ENCODE measurements at places on chromosomes 5 and 9. TPM values are rescaled to one million over a fixed set of nuclear protein-coding genes. Genes with fewer than 3 reads are reported as not detected.

FOXD4 gene
- 0.15 TPM for total RNA-seq

- H3K36me3 ChIP-seq: no peaks in the 10 kb centered on the region
- no peaks in the 10 kb centered on the region for H3K4me1 ChIP-seq
- DNase-seq: no peak
- no peak overlapping the region for H3K27ac ChIP-seq
Measured at GRCh38 chr5:27172693-27173092, 134.3 kb upstream of the CDH9 start.

DNA sequence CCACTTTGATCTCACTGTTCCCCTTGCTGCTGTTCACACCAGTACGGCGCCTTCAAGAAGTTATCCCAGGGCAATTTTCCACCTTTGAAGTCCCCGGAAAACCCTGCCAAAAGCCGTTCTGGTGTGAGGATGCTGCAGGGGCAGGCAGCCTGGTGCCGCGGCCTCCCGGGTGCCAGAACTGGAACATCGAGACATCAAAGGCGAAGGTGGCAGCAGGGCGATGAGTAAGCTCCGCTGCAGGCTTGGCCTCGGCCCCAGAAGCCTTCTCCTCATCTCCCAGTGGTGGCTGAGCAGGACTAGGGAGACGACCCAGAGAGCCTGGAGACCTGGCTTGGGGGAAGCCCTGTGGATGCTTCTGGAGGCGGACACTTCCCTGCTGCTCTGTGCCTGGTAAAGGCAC, 115.3 kb upstream of the MSX2 start:
- H3K36me3 ChIP-seq: no peaks in the 10 kb centered on the region
- no peak overlapping the region for H3K4me3 ChIP-seq
- no peaks in the 10 kb centered on the region for H3K4me1 ChIP-seq
- DNase-seq: no peak
- H3K27me3 ChIP-seq: no peaks in the 10 kb centered on the region
- H3K27ac ChIP-seq: no peak overlapping the region

- DNase-seq: no peak
- no peaks in the 10 kb centered on the region for H3K4me1 ChIP-seq
- no peaks in the 10 kb centered on the region for H3K27me3 ChIP-seq
Measured at GRCh38 chr5:76615759-76616158, 7.4 kb downstream of the F2RL2 start.

GRCh38 chr9:107190061-107190935, 92.8 kb upstream of the RAD23B start:
- DNase-seq: no peak
- H3K27ac ChIP-seq: no peak overlapping the region
- H3K4me3 ChIP-seq: no peak overlapping the region
- no peaks in the 10 kb centered on the region for H3K27me3 ChIP-seq
- no peaks in the 10 kb centered on the region for H3K36me3 ChIP-seq

DNA sequence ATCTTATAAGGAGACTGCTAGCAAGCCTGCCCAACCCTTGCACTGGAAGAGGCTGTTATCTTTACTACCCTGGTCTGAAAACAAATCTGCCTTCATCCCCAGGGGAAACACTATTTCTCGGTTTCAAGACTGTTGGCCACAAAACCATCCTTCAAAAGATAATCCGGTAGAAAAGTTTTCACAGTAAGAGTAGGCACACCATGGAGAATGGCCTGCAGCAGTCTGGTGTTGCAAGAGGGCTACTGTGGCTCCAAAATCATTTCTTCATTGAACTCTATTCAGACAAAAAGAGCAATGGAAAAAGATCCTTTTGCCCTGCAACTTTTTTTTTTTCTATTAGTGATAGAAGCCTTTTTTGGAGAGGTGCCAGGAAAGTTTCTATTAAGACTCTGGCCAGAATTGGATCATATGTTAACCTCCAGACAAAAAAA, 163.9 kb downstream of the ARHGEF28 start:
- no peak overlapping the region for H3K4me3 ChIP-seq
- DNase-seq: no peak
- H3K27me3 ChIP-seq: no peaks in the 10 kb centered on the region
- no peaks in the 10 kb centered on the region for H3K36me3 ChIP-seq

GRCh38 chr5:117686926-117687325, 1112.3 kb upstream of the SEMA6A start:
- no peaks in the 10 kb centered on the region for H3K4me1 ChIP-seq
- no peak overlapping the region for H3K4me3 ChIP-seq
- H3K27me3 ChIP-seq: no peaks in the 10 kb centered on the region
- no peak overlapping the region for H3K27ac ChIP-seq
- no peaks in the 10 kb centered on the region for H3K36me3 ChIP-seq

GRCh38 chr9:88852794-88853193, 138.5 kb upstream of the S1PR3 start:
- no peaks in the 10 kb centered on the region for H3K27me3 ChIP-seq
- no peak overlapping the region for H3K4me3 ChIP-seq
- peak overlapping the region; percentile 17 for H3K27ac ChIP-seq
- no peaks in the 10 kb centered on the region for H3K4me1 ChIP-seq

DNA sequence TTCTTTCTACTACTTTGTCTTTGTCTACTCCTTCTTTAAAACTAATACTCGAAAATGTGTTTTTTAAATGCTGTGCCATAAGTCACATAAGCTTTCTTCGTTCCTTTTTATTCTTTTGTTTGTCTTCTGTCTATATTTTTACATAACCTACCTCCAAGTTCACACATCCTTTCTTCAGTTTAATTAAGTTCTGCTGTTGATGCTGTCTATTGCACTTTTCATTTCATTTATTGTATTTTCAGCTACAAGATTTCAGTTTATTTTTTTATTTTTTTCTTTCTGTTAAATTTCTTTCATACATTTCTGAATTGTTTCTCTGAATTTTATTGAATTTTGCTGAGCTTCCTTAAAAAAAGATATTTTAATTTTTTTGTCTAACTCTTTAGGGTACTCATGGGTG, 878.2 kb downstream of the MAT2B start:
- H3K36me3 ChIP-seq: no peaks in the 10 kb centered on the region
- no peaks in the 10 kb centered on the region for H3K27me3 ChIP-seq
- DNase-seq: no peak

LMX1B gene
- 0.31 TPM for total RNA-seq

- H3K27ac ChIP-seq: peak overlapping the region; percentile 35
- no peak for DNase-seq
- no peaks in the 10 kb centered on the region for H3K36me3 ChIP-seq
- no peak overlapping the region for H3K4me3 ChIP-seq
- no peaks in the 10 kb centered on the region for H3K27me3 ChIP-seq
Measured at GRCh38 chr5:71932655-71933338, 174.5 kb upstream of the MAP1B start.

GRM6 gene
- total RNA-seq: not detected

- H3K4me3 ChIP-seq: no peak overlapping the region
- no peak overlapping the region for H3K27ac ChIP-seq
- DNase-seq: no peak
- H3K4me1 ChIP-seq: no peaks in the 10 kb centered on the region
Measured at GRCh38 chr5:151557951-151558350, 33.2 kb downstream of the FAT2 start.

GRCh38 chr5:20033881-20034280, 45.9 kb upstream of the CDH18 start:
- no peak for DNase-seq
- no peaks in the 10 kb centered on the region for H3K36me3 ChIP-seq
- no peak overlapping the region for H3K4me3 ChIP-seq
- H3K4me1 ChIP-seq: no peaks in the 10 kb centered on the region
- H3K27me3 ChIP-seq: no peaks in the 10 kb centered on the region

GRCh38 chr9:81416476-81417298, 272.7 kb downstream of the TLE1 start:
- H3K4me1 ChIP-seq: peaks cover 32% of the 10 kb centered on the region
- peak overlapping the region; percentile 70 for H3K27ac ChIP-seq
- H3K4me3 ChIP-seq: no peak overlapping the region
- H3K27me3 ChIP-seq: no peaks in the 10 kb centered on the region

GRCh38 chr5:35924950-35925722, 13.3 kb downstream of the CAPSL start:
- H3K27me3 ChIP-seq: peaks cover 4% of the 10 kb centered on the region
- no peaks in the 10 kb centered on the region for H3K36me3 ChIP-seq
- H3K27ac ChIP-seq: no peak overlapping the region
- H3K4me3 ChIP-seq: no peak overlapping the region
- DNase-seq: no peak

GRCh38 chr5:151952238-151952637, 27.6 kb upstream of the GLRA1 start:
- H3K36me3 ChIP-seq: no peaks in the 10 kb centered on the region
- no peak overlapping the region for H3K4me3 ChIP-seq
- no peak for DNase-seq
- H3K4me1 ChIP-seq: no peaks in the 10 kb centered on the region

DNA sequence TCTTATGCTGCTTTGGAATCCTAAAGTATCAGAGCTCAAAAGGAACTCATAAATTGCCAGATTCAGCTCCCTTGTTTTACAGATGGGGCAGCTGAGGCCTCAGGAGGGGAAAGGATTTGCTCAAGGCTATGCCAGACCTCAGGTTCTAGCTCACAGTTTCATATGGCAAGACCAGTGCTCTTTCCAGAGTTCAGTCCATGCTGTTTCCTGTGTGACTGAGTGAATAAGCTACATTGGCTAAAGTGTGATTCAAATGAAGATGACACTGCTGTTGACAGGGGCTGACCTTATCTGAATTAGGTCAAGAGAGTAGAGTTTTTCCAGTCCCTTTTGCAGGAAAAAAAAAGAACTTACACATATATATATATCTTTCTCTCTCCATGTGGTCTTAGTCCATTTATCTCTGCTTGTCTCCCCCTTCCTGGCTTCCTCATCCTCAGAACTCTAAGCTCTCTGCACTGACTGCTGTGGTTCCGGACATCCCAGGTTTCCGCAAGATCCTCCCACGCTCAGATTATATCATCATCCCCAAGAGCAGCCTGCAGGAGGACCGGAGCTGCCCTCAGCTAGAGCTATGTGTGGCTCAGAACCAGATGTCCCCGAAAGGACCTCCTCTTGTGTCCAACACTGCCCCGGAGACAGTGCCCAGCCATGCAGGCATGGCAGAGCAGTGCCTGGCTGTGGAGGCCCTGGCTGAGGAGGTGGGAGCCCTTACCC, 9.3 kb downstream of the HMGXB3 start:
- H3K36me3 ChIP-seq: peaks cover 96% of the 10 kb centered on the region
- no peak overlapping the region for H3K27ac ChIP-seq
- no peak overlapping the region for H3K4me3 ChIP-seq
- H3K4me1 ChIP-seq: no peaks in the 10 kb centered on the region

DNA sequence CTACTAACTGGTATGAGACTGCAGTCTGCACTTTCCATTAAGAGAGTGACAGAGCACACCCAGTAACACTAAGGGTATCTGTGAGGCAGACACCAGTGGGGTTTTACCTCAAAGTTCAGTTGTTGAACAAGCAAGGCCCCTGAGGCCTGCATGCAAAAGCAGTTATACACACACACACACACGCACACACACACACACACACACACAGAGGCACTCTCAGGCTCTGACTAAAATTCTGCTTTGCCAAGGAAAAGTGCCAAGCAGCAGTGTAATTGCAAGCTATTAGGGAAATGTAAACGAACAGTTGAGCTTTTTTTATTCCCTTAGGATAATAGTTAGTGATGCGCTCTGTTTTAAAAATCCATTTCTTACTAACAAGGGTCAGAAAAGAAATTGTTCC, 377.1 kb downstream of the SPOCK1 start:
- H3K27ac ChIP-seq: no peak overlapping the region
- H3K4me3 ChIP-seq: no peak overlapping the region
- no peaks in the 10 kb centered on the region for H3K36me3 ChIP-seq
- no peaks in the 10 kb centered on the region for H3K4me1 ChIP-seq
- DNase-seq: no peak

SOX30 gene
- total RNA-seq: not detected

All from gastrocnemius medialis (tissue), 4 donors.